Effector memory CD8-positive, alpha-beta T cell (primary cell): ENCODE measurements at places on chromosomes 4 and X.

GRCh38 chrX:140817943-140818342 lies 108.4 kb downstream of the LINC00632 start:
- H3K27me3 ChIP-seq, result no peaks in the 10 kb centered on the region
- no peak for DNase-seq
- H3K4me3 ChIP-seq, result no peak overlapping the region
- no peaks in the 10 kb centered on the region for H3K36me3 ChIP-seq

GRCh38 chr4:17771284-17771908 lies 10.0 kb downstream of the FAM184B start:
- peaks cover 40% of the 10 kb centered on the region for H3K27me3 ChIP-seq
- no peak overlapping the region for H3K4me3 ChIP-seq
- no peaks in the 10 kb centered on the region for H3K36me3 ChIP-seq
- no peak overlapping the region for H3K27ac ChIP-seq
- H3K4me1 ChIP-seq, result no peaks in the 10 kb centered on the region

DNA sequence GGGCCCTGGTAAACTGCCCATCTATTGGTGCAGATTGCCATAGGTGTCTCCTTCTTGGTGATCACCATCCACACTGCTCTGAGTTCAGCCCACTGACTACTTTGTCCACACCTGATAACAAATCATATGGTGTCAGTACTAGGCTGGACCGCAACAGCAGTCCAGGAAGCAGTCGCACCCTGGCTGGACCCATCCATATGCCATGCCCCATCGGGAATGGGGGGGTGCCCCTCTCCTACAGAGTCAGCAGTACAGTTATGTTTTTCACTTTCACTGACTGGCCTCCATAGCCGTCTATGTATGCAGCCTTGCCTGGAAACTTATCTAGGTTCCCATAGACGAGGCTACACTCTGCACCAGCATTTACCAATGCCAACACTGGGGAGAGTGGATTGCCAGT lies 226.1 kb downstream of the ADGRL3 start:
- H3K4me3 ChIP-seq, result no peak overlapping the region
- DNase-seq, result no peak

- H3K27me3 ChIP-seq, result no peaks in the 10 kb centered on the region
- H3K4me1 ChIP-seq, result peaks cover 1% of the 10 kb centered on the region
- peaks cover 5% of the 10 kb centered on the region for H3K36me3 ChIP-seq
- H3K4me3 ChIP-seq, result no peak overlapping the region
- H3K27ac ChIP-seq, result peak overlapping the region; percentile 69
These were observed 130.9 kb downstream of the TMEM164 start for GRCh38 chrX:110133735-110134370.

- no peak overlapping the region for H3K4me3 ChIP-seq
- no peaks in the 10 kb centered on the region for H3K27me3 ChIP-seq
- H3K4me1 ChIP-seq, result no peaks in the 10 kb centered on the region
- H3K36me3 ChIP-seq, result no peaks in the 10 kb centered on the region
- DNase-seq, result no peak
These were observed 34.9 kb upstream of the UGT8 start for GRCh38 chr4:114563536-114564315.

DNA sequence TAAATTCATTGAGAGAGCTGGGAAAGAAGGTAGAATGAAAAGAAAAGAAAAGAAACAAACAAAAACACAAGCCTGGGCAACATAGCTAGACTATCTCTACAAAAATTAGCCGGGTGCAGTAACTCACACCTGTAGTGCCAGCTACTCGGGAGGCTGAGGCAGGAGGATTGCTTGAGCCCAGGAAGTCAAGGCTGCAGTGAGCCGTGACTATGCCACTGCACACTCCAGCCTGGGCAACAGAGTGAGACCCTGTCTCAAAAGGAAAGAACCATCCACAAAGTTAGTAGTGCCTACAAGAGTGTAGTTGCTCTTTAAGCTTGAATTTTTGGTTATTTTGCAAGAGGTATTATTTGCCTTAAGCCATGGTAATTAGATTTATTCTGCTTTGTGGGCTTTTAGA lies 157.7 kb downstream of the CBR4 start:
- no peak for DNase-seq
- no peak overlapping the region for H3K4me3 ChIP-seq
- no peak overlapping the region for H3K27ac ChIP-seq
- H3K36me3 ChIP-seq, result no peaks in the 10 kb centered on the region
- peaks cover 5% of the 10 kb centered on the region for H3K27me3 ChIP-seq

- H3K36me3 ChIP-seq, result no peaks in the 10 kb centered on the region
- H3K27ac ChIP-seq, result no peak overlapping the region
- H3K4me1 ChIP-seq, result no peaks in the 10 kb centered on the region
- no peaks in the 10 kb centered on the region for H3K27me3 ChIP-seq
These were observed 202.0 kb downstream of the RRAGB start for GRCh38 chrX:55919367-55920221.

GRCh38 chrX:26927419-26927818 lies 535.7 kb downstream of the PPP4R3C start:
- H3K36me3 ChIP-seq, result no peaks in the 10 kb centered on the region

- no peak for DNase-seq
- H3K4me1 ChIP-seq, result no peaks in the 10 kb centered on the region
- peaks cover 3% of the 10 kb centered on the region for H3K36me3 ChIP-seq
- H3K27ac ChIP-seq, result no peak overlapping the region
- no peaks in the 10 kb centered on the region for H3K27me3 ChIP-seq
These were observed 6.1 kb upstream of the SEC24D start for GRCh38 chr4:118842055-118842454.

- no peak for DNase-seq
- no peaks in the 10 kb centered on the region for H3K27me3 ChIP-seq
- no peaks in the 10 kb centered on the region for H3K36me3 ChIP-seq
These were observed 56.4 kb upstream of the XIAP start for GRCh38 chrX:123803331-123803983.

GRCh38 chr4:180674619-180675358 lies 1568.4 kb upstream of the TENM3 start:
- H3K4me1 ChIP-seq, result no peaks in the 10 kb centered on the region
- H3K4me3 ChIP-seq, result no peak overlapping the region
- no peaks in the 10 kb centered on the region for H3K36me3 ChIP-seq
- no peak overlapping the region for H3K27ac ChIP-seq
- DNase-seq, result no peak
- no peaks in the 10 kb centered on the region for H3K27me3 ChIP-seq

- H3K27me3 ChIP-seq, result no peaks in the 10 kb centered on the region
- H3K27ac ChIP-seq, result no peak overlapping the region
- no peak overlapping the region for H3K4me3 ChIP-seq
- no peaks in the 10 kb centered on the region for H3K36me3 ChIP-seq
- no peak for DNase-seq
- no peaks in the 10 kb centered on the region for H3K4me1 ChIP-seq
These were observed 229.1 kb upstream of the FSTL5 start for GRCh38 chr4:162392946-162393345.

DNA sequence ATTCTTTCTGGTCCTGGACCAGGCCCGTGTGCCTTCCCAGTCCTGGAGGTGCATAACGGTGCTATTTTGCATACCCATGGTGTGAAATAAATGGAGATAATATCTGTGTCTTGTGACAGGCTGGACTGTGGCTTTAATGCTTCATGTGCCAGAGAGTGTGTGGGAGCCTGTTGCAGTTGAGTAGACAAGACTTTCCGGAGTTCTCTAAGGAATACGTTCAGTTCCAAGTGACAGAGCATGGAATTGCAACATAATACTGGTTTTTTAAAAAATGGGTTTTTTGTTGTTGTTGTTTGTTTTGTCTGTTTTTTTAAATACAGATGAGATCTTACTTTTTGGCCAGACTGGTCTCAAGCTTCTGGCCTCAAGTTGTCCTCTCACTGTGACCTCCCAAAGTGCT lies 74.0 kb downstream of the HPRT1 start:
- H3K36me3 ChIP-seq, result no peaks in the 10 kb centered on the region
- no peak for DNase-seq
- H3K27me3 ChIP-seq, result no peaks in the 10 kb centered on the region
- no peaks in the 10 kb centered on the region for H3K4me1 ChIP-seq
- no peak overlapping the region for H3K4me3 ChIP-seq
- H3K27ac ChIP-seq, result no peak overlapping the region

GRCh38 chr4:187309456-187309855 lies 585.8 kb upstream of the FAT1 start:
- H3K4me1 ChIP-seq, result no peaks in the 10 kb centered on the region
- no peak overlapping the region for H3K4me3 ChIP-seq
- no peaks in the 10 kb centered on the region for H3K27me3 ChIP-seq
- H3K27ac ChIP-seq, result no peak overlapping the region
- no peak for DNase-seq

DNA sequence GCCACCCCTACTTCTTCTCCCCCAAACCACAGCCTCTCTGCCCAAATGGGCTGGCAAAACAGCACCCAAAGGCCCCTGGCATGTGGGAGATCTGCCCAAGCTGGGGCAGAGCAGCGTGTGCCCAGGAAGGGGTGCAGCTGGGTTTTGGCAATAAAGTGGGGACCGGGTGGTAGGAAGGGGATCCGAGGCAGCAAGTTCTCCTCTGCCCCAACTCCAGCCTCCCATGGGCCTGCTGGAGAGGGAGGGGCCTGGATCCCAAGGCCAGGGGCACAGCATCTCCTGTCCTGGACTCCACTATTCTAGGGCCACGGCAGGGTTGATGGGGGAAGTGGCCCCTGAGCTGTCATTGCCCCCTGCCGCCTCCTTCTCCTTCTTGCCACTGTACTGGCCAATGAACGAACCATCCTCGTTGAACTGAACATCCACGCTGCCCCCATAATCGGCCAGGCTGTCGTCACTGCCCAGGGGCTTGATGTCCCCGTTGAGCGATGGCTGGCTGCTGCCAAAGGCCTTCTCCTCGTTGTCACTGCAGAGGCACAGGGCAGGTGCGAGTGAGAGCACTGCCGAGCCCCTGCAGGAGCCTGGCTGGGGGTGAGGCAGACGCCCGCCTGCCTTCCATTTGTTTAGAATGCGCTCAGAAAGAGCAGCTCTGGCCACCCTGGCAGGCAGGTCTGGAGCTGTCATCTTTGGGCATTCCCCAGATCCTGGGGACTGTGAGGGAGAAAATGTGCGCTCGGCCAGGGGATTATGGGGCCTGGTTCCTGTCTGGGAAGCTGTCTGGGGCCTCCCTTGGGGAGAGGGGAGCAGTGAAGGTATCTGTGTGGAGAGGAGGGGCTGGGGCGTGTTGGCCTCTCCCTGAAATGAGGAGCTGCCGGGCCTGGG lies 23.4 kb downstream of the L1CAM start:
- H3K4me3 ChIP-seq, result no peak overlapping the region
- no peaks in the 10 kb centered on the region for H3K36me3 ChIP-seq
- no peak overlapping the region for H3K27ac ChIP-seq
- no peaks in the 10 kb centered on the region for H3K27me3 ChIP-seq
- no peak for DNase-seq
